ENCODE measurements at places on chromosomes 2 and 18.

DNA sequence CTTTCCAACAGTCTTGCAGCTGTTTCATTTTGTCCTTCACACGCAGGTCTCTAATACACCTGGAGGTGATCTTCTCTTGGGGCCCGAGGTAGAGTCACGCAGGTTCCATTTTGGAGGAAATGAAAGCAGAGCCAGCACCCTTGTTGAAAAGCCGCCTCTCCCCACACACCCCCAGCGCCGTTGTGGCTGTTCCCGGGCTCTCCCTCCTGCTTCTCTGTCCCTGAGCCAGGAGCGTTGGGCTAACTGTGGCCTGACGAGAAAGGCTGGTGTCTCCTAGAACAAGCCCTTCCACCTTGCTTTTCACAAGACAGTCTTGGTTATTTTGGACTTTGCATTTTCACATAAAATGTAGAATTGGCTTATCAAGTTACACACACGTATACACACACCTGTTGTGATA lies 16.3 kb downstream of the SNED1 start:
- no peak for DNase-seq

DNA sequence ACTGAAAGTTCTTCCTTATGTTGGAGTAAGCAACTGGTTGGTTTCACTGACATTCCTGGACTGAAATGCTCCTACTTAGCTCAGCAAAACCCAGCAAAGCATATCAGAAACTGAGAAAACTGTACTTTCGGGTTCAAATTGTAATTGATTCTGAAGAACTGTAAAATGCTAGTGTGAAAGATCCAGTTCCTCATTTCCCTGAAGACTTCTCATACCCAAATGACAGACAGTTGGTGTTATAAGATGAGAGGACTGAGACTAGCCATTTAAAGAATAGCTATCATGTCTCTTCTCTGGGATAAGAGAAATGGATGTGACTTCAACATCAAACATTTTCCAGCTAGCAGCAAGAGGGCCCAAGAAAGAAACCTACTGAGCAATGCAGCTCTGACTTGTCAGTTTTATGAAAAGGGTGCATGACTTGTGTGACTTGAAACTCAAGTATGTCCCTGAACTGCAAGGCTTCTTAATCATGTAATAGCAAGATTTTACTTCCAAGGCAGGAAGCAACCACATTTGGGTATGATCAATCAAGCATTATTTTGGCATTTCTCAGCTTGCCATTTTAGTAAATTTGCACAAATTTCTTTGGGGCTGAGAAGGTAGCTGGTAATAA lies 420.3 kb upstream of the MMADHC start:
- no peak for DNase-seq

- DNase-seq: no peak
Observed at GRCh38 chr2:126887506-126887905, 11.2 kb upstream of the TEX51 start.

- DNase-seq: no peak
Observed at GRCh38 chr2:100599566-100599965, 36.8 kb downstream of the PDCL3 start.

DNA sequence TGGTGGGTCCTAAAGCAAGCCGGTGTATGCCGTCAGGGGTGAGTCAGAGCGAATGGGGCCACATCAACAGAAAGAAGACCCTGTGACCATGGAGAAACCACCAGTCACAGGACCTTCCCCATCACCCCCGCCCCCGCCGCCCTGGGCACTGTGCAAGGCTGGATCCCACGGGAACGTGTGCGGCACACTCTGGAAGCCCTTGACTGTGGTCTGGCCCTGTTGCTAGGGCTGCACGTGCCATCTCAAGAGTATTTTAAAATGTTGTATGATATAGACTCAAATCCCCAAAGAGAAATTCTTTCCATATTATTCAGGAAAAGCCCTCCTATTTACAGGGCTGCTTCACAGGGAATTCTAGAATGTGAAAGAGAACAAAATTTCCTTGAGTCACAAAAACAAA lies 174.8 kb downstream of the BCL2 start:
- DNase-seq: no peak

DNA sequence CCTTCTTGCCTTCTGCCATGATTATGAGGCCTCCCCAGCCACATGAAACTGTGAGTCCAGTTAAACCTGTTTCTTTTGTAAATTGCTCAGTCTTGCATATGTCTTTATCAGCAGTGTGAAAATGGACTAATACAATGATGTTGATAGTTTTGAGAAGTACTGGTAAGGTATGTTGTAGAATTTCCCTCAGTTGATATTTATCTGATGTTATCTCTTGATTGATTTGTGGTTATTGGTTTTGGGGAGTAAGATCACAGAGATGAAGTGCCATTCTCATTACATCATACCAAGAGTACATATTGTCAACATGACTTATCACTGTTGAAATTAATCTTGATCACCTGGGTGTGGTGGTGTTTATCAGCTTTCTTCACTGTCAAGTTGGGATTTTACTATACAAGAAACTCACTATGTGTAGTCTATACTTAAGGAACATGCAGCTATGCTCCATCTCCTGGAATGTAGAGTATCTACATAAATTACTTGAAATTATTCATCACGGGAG lies 5.1 kb upstream of the SPAG16 start:
- no peak for DNase-seq

GRCh38 chr2:149650006-149650405 lies 62.4 kb upstream of the MMADHC start:
- no peak for DNase-seq

DNA sequence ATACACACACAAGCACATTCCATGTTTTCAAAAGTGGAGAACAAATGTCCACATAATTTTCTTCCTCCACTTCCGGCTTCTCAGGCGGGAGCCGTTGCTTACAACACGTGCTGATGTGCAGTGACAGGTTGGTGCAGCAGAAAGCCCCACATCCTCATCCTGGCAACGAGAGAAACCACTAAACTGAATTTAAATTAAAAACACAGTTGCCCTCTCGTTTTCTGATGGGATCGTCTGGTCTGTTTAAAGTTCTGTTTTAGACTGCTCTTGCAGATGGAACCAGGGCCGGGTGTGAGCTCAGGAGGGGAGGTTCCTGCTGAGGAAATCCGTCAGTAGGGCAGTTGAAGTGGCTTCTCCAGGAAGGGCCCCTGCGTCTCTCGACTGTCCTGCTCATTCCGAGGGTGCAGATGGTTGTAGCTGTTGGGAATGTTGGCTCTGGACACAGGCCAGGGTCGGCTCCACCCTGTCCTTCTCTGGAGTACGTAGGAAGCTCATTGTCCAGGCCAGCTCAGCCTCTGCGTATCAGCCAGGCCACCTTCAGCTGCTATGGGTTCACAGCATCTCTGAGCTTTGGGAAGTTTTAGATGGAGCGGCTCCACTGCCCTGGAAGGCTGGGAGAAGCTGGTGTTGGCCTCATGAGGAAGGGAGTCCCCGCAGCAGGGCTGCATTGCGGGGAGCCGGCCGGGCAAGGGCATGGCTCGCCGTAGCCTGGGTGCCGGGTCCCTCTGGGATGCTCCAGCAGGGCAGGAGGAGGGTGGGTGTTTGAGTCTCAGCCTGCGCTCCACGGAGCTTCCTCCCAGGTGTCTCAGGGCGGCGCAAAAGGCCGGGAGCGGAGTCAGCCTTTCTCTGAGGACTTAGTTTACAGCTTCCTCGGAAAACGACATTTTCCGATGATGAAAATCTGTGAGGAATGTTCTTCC lies 58.3 kb downstream of the NFATC1 start:
- DNase-seq: no peak

DNA sequence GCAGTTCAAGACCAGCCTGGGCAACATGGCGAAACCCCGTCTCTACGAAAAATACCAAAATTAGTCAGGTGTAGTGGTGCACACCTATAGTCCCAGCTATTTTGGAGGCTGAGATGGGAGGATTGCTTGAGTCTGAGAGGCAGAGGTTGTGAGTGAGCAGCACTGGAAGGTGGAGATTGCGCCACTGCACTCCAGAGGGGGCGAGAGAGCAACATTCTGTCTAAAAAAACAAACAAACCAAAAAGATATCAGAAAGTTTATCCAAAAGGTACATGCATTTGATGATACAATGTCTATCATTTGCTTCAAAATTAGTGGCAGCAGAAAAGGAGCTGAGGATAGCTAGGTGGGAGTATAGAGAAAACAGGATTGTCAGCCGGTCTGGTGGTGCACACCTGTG lies 39.8 kb upstream of the CABLES1 start:
- DNase-seq: no peak

GRCh38 chr18:77132369-77133050 lies at the start of gene MBP:
TSS of gene MBP (minus strand) at chr18:77132783. CDS start at chr18:77105261, 27,522 bp downstream.
- peak; percentile 82 for DNase-seq

GRCh38 chr18:45008694-45009413 lies 328.2 kb downstream of the SETBP1 start:
- no peak for DNase-seq

DNA sequence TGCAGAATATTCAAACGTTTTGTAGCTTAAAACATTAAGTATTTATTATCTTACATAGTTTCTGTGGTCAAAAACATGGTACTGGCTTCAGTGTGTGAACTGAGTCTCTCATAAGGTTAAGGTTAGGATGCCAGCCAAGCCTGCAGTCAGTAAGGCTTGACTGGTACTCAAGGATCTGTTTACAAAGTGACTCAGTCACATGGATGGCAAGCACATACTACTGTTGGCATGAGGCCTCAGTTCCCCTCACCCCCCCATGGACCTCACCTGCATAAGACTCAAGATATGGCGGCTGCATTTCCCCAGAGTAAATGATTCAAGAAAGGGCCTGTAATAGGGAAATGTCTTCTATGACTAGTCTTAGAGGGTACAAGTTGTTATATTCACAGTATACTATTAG lies 1167.5 kb downstream of the DPP10 start:
- DNase-seq: no peak

DNA sequence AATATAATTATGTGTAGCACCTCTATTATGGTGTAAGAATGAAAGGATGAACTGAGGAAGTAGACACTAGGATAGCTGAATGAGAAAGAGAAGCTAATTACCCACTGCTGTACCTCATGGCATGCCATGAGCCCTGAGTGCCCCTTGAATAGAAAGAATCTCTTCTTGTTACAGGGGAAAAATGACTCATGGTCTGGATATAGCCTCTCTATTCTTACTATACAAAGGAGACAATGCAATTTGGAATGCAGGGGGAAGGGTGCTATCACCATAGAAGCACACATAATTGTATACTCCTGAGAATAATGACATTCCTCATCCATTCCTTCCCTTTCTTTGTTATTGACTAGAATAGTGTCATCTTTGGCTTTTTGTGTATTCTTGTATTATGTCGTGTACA lies 385.2 kb downstream of the CDH7 start:
- no peak for DNase-seq

DNA sequence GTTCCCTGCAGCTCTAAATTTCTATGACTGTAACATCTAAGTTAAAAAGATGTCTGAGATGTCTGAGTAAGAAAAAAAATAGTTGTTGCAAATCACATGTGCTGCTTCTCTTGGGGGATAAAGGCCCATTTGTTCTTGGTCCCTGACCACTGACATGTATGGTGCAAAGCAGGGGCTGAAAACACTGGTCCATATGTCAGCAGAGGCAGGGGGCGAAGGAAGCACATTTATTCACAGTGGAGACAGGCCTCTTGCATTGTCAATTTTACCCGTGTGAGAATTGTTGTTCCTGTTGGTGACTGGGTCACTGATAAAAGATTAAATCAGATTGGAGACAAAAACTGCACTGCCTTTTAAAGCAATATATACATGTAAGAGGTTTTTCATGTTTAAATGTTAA lies 38.8 kb downstream of the PRKCE start:
- DNase-seq: no peak

DNA sequence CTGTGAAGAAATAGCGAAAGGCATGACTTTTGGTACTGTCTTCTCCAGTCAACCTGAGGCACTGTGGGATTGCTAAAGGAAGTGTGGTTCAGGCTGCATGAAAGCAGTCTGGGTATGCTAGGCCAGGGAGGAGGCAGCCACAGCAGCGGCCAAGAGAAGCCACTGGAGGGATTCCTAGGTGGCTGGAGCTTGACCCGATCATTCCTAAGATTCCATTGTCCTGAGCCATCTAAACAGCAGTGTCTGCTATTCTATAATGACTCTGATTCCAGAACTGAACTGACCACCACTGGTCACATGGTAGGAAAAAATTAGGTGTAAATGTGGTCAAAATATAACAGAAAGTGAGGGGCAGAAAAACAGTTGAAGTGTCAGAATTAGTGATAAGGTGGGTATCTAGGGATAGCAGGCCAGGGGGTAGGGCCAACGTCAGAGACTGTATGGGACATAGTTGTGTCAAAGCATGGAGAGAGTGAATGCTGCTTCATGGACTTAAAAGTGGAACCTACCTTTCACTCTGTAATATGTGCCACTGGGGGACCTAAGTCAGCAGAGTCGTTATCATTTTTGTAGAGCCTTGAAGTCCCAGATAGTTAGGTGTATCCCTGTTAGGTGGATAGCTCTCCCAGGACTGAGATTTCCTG lies 204.6 kb downstream of the CTNNA2 start:
- DNase-seq: no peak

DNA sequence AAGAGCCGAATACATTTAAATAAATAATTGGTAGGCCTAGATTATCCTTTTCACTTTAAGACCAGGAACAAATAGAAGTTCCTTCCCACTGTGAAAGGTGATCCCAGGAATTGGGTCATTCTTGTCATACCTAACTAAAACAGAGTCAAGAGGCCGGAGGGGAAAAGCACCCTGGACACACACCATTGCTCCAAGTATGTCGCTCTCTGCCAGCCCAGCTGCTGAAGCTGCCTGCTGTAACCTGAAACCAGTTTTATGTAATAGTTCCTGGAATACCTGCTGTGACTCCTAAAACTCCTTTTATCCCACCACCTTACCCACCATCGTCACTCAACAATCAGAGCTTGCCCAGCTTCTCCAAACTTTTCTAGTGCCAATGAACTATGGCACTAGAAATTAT lies 217.1 kb downstream of the PTPRM start:
- DNase-seq: no peak

- no peak for DNase-seq
Observed at GRCh38 chr2:174856447-174856846, 92.2 kb upstream of the CHRNA1 start.

DNA sequence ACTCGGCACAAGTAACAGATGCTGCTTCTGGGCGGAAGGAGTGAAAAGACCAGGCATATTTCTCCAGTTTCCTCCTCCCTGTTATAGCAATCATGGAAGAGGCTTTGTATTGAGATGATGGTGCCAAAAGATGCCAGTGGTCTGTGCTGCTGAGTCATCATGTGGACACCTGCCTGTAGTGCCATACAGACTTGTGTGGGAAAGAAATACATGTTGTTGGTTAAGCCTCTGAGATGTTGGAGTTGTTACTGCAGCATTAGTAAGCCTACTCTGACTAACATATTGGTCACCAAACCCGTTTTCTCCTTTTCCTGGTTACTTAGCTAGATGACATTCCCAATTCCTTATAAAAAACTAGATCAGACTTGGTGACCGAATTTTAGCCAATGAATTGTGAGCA lies 356.9 kb downstream of the ZNF521 start:
- DNase-seq: no peak

GRCh38 chr18:26719896-26720295 lies 145.6 kb downstream of the AQP4 start:
- no peak for DNase-seq

Data from stimulated activated naive CD8-positive, alpha-beta T cell treated with anti-CD3 and anti-CD28 coated beads, Interleukin-15, Interleukin-2, amounts not matched to agents 100 U/mL and 50 U/mL, for 24 hours (primary cell).